ENCODE measurements at places on chromosomes 7 and 10.

DNA sequence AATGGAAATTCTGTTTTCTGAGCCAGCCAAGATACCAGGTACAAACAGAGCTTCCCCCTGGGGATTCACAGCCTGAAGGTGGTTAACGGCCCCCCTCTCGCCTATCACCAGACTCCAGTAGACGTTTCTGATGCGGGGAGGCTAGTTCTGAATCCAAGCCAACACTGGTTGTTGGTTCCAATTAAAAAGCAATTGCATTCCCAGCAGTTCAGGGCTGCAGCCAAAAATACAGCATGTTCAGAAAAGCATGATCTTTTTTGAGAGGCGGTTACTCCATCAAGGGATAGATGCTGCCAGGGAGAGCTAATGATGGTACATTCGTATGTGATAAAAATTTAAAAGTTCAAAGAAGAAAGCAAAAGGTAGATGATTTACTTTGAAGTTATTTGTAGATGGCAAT lies 481.0 kb downstream of the GALNT17 start:
- DNase-seq = no peak

DNA sequence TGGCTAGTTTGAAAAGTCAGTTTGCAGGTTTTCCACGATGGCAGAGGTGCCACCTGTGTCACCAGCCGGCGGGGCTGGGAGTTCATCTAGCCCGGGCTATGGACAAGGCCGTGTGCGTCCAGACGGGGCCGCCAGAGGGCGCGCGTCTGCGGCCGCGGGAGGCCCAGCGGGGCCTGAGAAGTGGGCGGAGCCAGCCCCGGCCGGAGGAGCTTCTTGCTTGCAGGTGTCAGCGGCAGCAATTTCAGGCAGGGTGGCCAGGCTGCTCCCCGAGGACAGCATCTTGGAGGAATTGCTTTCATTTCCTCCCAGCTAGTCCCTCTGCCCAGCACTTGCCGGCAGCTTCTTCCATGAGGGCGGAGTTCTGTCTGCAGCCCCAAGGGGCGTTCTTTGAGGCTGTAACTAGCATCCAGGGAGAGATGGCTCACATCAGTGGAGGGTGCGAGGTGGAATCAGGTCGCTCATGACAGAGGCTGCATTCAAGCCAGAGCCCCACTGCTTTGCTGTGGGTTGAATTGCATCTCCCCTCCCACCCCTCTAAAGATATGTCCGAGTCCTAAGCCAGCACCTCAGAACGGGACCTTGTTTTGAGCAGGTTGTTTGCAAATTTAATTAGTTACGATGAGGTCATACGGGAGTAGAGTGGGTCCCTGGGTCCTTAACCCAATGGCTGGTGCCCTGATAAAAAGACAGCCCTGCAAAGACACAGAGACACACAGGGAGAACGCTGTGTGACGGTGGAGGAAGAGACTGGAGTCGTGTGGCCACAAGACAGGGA lies 85.9 kb upstream of the MKI67 start:
- peak; percentile 53 for DNase-seq

DNA sequence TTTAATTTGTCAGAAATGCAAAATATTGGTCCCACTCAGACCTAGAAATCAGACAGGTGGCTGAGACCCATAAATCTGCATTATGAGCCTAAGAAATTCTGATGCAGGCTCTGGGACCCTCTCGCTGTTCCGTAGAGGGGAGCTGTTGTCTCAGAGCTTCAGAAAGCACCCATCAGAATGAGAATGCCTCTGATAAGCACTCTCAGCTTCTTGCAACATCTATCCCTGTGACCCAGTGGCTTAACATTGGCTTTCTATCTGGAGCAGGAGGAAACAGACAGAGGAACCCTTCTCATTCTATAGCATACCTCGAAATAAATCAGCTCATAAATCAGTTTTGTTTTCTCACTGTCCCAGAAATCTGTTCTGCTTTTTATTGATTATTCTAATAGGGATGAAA lies 184.6 kb upstream of the SP4 start:
- no peak for DNase-seq

DNA sequence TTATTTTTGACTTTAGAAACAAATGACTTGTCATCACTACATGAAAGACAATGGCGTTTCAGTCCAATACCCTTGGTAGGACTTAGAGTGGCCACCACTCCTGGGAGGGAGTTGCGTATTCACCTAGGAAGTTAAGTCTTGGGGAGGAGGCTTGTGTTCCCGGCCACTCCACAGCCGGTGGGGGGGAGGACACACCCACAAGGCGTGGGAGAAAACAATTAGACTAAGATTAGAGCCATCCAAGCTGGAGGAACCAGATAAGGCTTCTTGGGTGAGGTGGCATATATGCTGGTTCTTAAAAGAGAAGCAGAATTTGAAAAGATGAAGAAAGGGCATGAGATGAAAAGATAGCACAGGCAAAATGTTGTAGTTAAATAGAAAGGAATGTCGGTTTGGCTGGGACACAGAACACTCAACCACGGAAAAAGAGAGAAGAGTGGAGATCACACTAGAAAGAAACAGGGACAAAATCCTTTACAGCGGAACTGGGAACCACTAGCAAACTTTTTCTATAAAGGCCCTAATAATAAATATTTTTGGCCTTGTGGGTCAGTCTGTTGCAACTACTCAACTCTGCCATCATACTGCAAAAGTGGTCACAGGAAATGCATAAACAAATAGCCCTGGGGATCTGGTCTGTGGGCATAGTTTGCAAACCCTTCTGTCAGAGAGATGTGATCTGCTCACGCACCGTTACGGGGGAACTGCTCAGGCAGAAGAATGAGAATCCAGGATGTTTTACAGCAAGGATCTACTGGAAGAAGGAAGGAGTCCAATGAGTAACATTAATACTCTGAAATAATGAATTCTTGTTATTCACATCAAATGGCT lies 651.8 kb downstream of the PARD3 start:
- no peak for DNase-seq

GRCh38 chr10:91123261-91123660 lies 97.2 kb upstream of the PCGF5 start:
- no peak for DNase-seq

GRCh38 chr10:79179164-79179956 lies 110.6 kb downstream of the ZMIZ1 start:
- no peak for DNase-seq

- no peak for DNase-seq
Measured at GRCh38 chr10:49393757-49394156, 2.1 kb downstream of the DRGX start.

DNA sequence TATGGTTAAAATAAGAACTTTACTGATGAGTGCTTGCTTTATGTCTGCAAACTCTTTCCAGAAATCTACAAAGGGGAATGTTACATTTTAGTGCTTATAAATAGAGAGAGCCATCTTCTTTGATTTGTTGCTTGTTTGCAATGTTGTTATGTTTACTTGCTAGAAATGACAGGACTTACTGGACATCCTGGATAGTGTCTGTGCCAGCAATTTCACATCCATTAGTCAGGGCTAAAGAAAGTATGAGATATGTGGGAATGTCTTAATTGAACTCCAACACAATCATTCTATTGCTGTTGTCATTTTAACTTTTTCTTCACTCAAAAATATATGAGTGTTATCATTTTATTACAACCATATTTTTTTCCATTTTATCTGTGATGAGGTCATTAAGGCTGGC lies 453.2 kb downstream of the TNS3 start:
- DNase-seq = no peak

GRCh38 chr7:136403591-136403990 lies 426.4 kb upstream of the MTPN start:
- no peak for DNase-seq

DNA sequence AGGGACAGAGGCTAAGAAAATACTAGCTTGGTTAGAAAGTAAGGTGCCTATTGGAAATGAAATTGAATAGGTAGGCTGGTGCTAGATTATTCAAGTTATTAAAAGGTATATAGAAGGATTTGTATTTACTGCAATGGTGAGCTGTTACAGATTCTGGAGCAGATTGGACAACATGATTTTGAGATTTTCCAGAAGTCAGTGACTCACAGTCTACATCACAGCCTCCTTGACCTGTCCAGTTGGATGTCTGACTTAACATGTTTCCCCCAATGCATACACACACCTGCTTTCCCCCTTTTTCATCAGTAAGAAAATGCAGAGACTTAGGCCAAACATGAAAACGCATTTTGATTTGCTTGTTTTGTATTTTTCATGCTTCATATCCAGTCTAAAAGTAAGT lies 33.4 kb downstream of the STARD3NL start:
- no peak for DNase-seq

- DNase-seq = no peak
Measured at GRCh38 chr7:47489624-47490023, 92.3 kb downstream of the TNS3 start.
